Activated CD4-positive, alpha-beta T cell treated with anti-CD3 and anti-CD28 coated beads for 1 hour (primary cell): ENCODE measurements at places on chromosomes 7 and 10.

DNA sequence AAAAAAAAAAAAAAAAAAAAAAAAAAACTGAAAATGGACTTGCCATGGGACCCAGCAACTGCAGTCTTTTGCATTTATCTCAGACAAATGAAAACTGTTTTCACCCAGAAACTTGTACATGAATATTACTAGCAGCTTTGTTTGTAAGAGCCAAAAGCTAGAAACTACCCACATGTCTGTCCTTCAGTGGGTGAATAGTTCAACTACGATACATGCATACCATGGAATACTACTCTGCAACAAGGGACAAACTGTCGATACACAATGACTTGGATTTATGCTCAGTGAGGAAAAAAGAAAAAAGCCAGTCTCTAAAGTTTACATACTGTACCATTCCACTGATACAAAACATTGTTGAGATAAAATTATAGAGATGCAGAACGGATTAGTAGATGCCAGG, 195.6 kb downstream of the KIAA1217 start:
- no peak for DNase-seq

DNA sequence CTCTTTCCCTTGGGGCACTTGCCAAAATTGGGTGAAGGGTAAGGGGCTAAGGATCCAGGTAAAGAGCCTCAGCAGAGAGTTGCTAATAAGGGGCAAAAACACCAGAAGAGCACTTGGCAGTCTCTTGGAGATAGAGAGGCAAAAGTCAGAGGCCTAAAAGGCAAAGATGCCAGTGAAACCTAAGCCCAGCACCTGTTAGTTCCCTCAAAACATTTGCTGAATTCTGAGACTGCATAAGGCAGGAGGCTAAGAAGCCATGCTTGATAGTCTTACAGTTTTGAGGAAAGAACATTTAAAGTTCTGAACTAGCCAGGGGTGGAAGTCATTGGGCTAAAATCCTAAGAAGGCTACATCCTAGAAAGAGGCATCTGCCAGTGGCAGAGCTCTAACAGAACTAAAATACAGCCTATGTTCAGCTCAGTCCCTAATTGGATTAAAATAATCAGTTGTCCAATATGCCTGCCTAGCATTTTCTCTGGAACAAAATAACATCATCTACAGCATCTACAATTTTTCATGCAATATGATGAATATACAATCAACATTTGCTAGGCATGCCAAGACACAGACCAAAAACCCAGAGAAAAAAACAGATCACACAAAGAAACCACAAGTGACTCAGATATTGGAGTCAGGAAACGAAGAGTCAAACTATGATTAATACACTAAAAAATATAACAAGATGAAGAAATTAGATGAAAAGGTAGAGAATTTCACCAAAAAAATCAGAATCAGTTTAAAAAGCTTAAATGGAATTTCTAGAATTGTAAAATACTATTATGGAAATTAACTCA, 7.7 kb downstream of the HTR7 start:
- DNase-seq, result no peak

DNA sequence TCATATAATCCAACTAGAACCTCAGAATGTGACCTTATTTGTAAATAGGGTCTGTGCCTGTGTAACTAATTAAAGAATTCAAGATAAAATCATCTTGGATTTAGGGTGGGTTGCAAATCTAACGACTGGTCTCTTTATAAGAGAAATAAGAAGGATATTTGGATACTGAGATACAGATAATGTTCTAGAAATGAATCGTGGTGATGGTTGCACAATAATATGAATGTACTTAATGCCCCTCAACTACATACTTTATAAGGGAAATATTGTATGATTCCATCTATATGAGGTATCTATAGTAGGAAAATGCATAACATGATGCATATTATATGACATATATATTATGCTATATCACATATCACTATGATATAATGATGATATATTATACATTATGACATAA, 265.7 kb downstream of the SEMA3D start:
- DNase-seq, result no peak

DNA sequence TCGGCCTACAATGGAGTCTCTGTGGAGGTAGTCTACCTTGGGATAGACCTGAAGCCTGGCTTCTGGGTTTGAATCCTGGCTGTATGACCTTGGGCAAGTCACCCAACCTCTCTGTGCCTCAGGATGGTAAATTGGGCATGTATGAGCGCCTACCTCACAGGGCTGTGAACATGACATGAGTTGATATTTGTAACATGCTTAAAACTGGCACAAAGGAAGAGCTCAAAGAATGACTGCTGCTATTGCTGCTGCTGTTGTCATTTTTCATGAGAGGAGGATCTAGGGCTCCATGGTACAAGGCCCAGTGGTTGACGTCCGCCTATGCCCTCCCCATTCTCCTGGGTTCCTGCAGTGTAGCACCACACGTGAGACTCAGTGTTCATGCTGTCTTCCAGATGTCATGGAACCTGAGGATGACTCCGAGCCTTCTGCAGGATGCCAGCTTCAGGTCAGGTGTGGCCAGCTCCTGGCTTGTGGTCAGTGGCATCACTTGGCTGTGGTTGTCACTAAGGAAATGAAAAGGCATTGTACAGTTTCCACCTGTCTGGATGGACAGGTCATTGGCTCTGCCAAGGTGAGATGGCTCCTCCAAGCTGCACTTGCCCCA, 95.0 kb downstream of the WDFY4 start:
- no peak for DNase-seq

DNA sequence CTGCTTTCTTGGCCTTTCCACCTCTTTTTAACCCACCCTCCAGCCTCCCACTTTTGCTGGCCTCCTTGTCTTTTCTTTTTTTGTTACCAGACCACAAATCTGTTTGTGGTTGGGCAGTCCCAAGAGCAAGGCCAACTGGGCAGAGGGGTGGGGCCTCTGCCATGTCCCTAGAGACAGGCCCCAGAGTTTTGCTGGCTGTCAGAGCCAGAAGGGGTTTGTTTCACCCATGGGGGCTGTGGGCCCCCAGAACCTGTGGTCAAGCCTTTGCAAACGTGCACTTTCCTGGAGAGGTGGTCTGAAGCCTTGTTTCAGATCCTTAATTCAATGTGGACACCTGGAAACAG, 10.3 kb downstream of the ZMIZ1 start:
- DNase-seq, result no peak

DNA sequence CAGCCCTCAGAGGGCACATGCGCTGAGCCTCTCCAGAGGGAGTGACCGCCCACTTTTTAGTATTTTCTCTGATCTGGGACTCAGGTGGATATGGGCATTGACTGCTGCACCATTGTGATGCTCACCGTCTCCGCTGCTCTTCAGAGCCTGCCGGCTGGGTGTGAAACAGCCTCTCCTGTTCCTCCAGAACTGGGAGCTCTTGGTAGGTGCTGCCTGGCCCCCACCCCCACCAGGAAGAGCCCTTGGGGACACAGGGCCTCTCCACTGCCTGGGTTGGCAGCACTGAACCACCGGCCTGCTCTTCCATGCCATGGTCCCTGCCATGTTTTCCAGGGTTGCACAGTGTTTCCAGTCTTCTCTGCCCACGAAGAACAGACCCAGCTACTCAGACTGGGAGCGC, 36.3 kb downstream of the ARHGAP22 start:
- no peak for DNase-seq

DNA sequence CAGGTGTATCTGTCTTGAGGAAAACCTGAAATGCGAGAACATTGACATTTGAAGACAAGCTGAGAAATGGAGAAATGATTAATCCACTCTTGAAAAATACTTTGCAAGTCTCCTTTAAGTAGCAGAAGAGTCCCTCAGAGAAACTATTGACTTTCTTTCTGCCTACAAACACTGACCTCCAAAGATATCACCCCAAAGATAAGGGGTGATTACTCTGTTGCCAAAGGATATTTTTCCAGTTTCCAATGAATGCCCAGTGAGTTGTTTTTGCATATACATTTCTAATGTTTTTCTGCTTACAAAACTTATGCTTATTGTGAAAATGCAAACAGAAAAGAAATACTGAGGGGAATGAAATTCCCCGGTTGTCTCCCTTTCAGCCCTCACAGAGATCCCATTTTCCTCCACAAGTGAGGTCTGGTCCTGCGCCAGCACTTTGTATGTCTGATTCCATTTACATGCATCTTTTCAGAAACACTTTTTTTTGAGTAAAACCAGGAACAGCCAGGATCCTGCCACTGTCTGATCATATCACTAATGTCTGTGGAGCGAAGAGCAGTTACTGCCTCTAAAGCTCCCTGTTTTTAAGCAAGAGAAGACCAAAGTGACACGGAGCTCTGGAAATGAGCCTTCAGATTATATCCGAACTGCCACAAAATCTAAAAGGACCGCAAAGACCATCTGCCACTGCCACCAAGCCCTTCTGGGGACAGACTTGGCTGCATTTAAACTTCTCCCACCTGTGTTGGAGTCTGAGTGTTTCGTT, 82.9 kb upstream of the PDCD4 start:
- DNase-seq, result no peak

- no peak for DNase-seq
Measured at GRCh38 chr10:67722113-67722512, 26.1 kb upstream of the CTNNA3 start.

- no peak for DNase-seq
Measured at GRCh38 chr7:75967487-75967997, 26.9 kb downstream of the TMEM120A start.

GRCh38 chr10:61279400-61279799, 173.8 kb downstream of the TMEM26 start:
- DNase-seq, result no peak

DNA sequence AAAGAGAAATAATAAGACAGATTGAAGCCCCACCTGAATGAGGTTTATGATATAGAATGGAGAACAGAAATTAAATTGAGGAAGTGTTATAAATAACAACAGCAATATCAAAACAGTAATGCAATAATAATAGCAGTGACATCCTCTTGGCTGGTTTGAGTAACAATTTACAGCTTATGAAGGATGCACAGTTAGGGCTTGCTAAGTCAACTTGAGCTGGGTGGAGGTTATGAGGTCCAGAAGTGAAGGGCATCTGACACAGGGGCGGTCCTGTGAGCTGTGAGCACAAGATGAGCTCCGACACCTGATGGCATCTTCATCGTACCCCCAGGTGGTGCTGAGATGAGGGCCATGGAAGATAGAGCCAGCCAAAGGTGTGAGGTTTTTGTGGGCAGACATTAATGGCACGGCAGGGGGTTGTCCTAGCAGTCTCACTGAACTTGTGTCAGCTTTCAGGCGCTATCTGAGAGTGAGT, 30.5 kb downstream of the ARHGAP22 start:
- no peak for DNase-seq

GRCh38 chr10:118330295-118331076, 11.6 kb downstream of the FAM204A start:
- DNase-seq, result no peak

DNA sequence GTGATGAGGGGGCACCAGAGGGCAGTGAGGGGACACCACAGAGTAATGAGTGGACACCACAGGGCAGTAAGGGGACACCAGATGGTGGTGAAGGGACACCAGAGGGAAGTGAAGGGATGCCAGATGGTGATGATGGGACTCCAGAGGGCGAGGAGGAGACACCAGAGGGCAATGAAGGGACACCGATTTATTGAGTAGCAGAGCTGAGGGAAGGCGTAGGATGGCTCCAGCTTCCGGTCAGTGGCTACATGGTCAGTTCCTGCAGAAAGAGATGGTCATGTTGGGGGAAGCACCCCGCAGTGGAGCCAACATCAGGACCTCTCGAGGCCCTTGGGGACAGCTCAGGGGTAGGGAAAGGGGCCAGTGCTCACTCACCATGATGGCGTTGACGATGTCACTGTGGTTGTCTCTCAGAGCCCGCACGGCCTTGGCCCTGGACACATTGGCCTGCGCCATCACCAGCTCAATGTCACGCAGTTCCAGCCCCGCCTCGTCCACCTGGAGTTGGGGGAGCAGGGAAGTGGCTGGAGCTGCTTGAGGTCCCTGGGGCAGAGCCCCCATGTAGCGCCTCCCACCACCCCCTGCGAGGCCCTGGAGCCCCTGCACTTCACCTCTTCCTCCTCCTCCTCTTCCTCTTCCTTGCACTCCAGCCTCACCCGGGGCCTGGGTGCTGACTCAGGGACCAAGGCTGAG, 8.4 kb downstream of the NACAD start:
- DNase-seq, result no peak

GRCh38 chr10:47243791-47244190, 56.2 kb upstream of the GDF10 start:
- no peak for DNase-seq

GRCh38 chr10:35712486-35712885, 70.4 kb upstream of the FZD8 start:
- no peak for DNase-seq
